ENCODE measurements at places on chromosomes 11 and 22.

DNA sequence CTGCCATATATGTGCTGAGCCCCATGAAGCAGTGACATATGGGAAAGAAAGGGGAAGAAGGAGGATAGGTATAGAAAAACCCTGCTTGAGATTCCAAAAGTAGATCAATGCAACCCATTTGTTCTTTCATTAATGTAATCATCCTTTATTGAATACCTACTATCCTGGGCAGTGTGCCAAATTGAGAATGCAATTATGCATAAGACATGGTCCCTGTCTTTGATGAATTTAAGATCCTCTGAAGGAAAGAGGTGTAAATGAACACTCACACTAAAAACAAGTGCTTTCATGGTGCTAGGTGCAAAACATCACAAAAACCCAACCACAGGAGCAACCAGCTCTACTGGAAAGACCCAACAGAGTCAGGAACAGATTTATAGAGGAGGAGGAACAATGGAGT, 29.7 kb downstream of the FLI1 start:
- no peaks in the 10 kb centered on the region for H3K36me3 ChIP-seq
- H3K27ac ChIP-seq, result no peak overlapping the region
- H3K4me3 ChIP-seq, result no peak overlapping the region
- H3K4me1 ChIP-seq, result no peaks in the 10 kb centered on the region

- no peak for DNase-seq
- no peaks in the 10 kb centered on the region for H3K27me3 ChIP-seq
- no peak overlapping the region for H3K4me3 ChIP-seq
Observed at GRCh38 chr22:48428631-48429371, 1398.9 kb downstream of the BRD1 start.

- H3K36me3 ChIP-seq, result no peaks in the 10 kb centered on the region
- H3K27me3 ChIP-seq, result no peaks in the 10 kb centered on the region
- H3K4me1 ChIP-seq, result peaks cover 6% of the 10 kb centered on the region
Observed at GRCh38 chr11:27395556-27396258, 32.7 kb upstream of the CCDC34 start.

DNA sequence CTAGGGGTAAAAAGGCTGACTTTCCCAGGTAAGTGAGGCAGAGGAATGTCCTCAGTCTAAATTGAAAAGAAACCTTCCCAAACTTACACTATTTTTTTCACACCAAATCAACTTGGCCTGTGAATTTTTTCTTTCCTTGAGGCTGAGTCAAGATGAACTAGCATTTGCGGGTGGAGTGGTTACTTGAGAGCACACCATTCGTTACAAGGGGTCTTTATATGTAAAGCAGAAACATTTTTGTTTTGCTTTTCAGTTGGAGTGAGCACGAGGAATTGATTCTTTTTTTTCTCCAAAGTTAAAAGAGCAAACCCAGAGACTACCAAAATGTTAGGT, 36.4 kb downstream of the MAML2 start:
- H3K36me3 ChIP-seq, result no peaks in the 10 kb centered on the region
- peak overlapping the region; percentile 20 for H3K4me3 ChIP-seq
- H3K4me1 ChIP-seq, result peaks cover 44% of the 10 kb centered on the region

DNA sequence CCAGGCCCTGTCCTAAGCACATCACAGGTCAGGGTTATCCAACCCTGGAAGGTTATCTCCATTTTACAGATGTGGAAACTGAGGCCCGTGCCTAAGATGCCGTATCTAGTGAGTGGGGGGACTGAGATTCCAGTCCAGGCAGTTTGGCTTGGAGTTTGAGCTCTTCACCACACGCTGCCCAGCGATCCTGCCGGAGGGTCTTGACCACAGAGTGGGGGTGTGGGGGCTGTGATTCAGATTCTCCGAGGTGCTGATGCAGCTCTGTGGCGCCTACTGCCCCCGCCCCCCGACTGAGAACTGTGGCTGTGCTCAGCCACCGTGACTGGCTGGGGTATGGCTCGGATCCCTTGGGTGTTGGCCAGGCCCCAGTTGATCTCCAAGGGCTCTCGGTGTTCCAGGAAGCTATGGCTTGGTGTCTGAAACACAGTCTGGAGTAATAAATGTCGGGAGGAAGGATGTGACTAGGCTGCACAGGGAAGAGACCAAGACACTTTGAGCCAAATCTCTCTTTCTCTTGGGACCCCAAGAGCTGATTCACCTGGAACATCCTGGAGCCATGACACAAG, 60.6 kb upstream of the RASD2 start:
- no peak overlapping the region for H3K27ac ChIP-seq
- H3K4me1 ChIP-seq, result peaks cover 7% of the 10 kb centered on the region

- no peak overlapping the region for H3K27ac ChIP-seq
- H3K4me3 ChIP-seq, result no peak overlapping the region
- DNase-seq, result no peak
- no peaks in the 10 kb centered on the region for H3K36me3 ChIP-seq
- H3K4me1 ChIP-seq, result peaks cover 3% of the 10 kb centered on the region
Observed at GRCh38 chr11:61749591-61750217, 2.7 kb upstream of the MYRF start.

- H3K27ac ChIP-seq, result no peak overlapping the region
- peaks cover 3% of the 10 kb centered on the region for H3K27me3 ChIP-seq
- H3K4me1 ChIP-seq, result peaks cover 6% of the 10 kb centered on the region
- peak overlapping the region; percentile 91 for H3K4me3 ChIP-seq
Observed at GRCh38 chr11:76234021-76234415, 27.7 kb upstream of the WNT11 start.

DNA sequence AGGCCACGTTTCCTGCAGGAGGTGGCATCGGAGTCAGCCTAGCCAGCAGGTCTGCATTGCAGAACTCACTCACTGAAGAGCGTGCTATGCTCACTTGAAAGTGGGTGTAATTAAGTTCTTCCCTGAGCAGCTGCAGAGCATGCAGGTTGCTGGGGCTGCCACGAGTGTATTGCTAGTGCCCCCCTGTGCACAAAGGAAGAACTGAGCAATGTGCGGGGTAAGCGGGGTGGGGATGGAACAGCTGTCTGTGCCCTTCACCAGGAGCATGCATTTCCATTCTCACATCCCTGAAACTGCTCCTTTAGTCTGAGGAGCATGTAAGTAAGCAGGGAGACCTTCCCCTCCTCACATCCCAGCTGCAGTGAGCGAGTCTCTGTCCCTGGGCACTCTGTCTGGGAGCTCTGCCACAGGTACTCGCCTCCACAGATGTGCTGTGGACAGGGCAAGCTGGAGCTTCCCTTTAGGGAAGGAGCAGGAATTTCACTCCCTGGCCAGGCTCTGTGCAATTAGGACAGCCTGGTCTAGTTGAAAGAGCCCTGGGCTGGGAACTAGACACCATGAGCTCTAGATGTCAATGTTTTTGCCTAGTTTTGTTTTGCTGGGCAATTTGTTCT, 1031.8 kb downstream of the NTM start:
- no peak overlapping the region for H3K4me3 ChIP-seq
- no peaks in the 10 kb centered on the region for H3K4me1 ChIP-seq
- no peaks in the 10 kb centered on the region for H3K27me3 ChIP-seq

Data from fibroblast of lung (primary cell).